Mammary epithelial cell (primary cell): ENCODE measurements at places on chromosomes 11 and 22.

- DNase-seq, result no peak
These were observed 126.1 kb upstream of the TEAD1 start for GRCh38 chr11:12547953-12548650.

- DNase-seq, result no peak
These were observed 43.5 kb upstream of the OR9Q1 start for GRCh38 chr11:57980201-57980600.

DNA sequence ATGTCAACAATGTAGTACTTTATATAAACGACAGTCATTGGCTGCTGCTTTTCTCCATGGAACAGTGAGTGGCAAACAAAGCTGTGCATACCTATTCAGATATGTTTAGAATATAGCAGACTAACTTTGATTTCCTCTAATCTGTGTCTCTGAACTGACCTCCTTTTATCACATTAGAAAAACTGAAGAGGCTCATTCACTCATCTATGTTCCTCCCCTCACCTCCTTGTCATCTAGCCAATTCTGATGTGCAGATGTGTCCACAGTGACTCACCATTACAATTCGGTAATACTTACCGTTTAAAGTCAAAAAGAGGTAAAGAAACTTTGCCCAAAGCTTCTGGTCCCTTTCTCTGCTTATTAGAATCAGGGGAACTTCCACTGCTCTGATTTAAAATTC lies 51.5 kb upstream of the RPS13 start:
- DNase-seq, result peak; percentile 3

- no peak for DNase-seq
These were observed 8.2 kb upstream of the PC start for GRCh38 chr11:66966351-66966750.

GRCh38 chr11:68436985-68437926 lies 23.3 kb upstream of the PPP6R3 start:
- DNase-seq, result peak; percentile 75

DNA sequence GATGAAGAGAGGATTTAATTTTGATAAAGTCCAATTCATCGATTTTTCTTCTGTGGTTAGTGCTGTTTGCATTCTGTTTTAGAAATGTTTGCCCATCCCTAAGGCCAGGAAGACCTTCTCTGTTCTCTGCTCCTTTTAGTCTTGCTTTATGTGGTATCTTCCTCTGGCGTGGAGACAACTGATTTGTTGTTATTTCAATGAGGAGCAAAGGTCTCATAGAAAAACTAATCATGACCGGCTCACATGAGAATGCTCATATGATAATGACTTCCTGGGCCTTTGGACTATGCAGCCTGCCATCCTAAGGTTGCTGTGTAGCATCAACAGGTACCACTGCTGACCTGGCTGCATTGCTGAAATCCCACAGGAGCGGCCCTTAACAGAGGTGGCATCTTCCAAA lies 19.8 kb downstream of the SCGB1A1 start:
- no peak for DNase-seq

GRCh38 chr11:69220561-69221051 lies 64.9 kb downstream of the SMIM38 start:
- DNase-seq, result no peak

DNA sequence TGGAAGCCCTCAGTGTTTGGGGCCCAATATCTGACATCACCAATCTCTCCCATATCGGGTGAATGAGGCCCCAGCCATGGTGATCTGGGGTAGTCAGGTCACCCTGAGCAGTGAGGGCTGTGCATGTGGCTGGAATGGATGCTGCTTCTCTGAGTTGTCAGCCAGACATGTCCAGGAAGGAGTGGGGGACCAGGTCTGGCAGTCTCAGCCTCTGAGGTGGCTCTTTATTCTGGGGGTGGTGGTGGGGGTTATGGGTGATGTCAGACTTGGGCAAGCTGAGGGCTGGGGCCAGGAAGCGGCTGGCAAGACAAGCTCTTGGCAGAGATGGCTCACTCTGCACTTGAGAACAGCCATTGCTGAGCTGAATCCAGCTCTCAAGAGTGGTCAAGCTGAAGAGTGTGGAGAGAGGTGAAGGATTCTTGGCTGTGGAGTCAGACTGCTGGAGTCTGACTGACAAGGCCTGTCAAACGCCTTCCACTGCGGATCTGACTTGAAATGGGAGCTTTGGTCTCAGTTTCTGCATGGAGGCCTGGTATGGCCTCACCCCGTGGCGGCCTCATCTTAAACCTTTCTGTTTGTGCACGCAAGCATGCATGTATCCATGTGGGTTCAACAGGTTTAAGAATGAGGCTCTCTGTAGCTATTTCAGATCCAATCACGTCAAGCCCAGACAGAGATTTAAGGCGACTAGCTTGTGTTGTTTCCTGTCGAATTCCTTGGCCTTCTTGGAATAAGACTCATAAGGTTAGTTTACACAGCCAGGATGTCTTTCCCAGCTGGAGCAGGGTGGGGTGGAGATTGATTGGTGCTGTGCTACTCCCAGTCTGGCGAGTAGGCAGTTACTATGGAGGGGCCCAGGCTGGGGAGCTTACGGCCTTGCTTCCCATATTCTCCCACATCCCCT lies 83.9 kb upstream of the TIMP3 start:
- no peak for DNase-seq

DNA sequence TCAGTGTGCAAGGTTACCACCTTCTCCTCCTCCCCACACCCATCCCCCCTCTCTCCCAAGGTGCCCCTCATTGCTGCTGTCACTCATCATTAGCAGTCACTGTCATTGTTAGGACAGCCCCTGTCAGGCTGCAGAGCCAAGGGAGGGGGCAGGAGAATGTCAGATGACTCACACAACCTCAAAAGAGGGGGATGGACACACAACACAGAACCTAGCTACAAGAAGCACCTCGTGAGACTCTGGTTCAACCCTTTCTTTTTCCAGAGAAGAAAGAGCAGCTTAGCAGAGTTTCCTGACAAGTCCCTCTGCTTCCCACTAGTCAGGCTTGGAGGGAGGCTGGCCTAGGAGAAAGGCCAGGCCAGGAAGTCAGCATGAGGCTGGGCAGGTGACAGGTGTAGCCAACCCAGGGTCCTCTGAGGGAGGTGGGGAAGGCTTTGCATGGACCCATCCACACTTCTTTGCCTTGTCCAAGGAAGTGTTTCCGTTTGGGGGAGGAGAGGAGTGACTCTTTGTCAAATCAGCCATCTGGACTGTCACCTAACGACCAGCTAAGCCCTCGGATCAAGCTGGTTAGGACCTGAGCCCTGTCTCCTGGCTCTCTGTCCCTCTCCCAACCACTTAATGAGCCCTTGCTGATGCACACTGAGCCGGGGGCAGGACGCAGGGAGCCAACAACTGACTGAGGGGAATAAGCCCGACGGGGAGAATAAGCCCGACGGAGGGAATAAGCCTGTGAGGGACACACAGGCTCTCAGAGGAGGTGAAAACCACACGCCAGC lies 18.3 kb downstream of the ADORA2A start:
- no peak for DNase-seq

- DNase-seq, result no peak
These were observed 119.9 kb downstream of the MIAT start for GRCh38 chr22:26777156-26777801.

DNA sequence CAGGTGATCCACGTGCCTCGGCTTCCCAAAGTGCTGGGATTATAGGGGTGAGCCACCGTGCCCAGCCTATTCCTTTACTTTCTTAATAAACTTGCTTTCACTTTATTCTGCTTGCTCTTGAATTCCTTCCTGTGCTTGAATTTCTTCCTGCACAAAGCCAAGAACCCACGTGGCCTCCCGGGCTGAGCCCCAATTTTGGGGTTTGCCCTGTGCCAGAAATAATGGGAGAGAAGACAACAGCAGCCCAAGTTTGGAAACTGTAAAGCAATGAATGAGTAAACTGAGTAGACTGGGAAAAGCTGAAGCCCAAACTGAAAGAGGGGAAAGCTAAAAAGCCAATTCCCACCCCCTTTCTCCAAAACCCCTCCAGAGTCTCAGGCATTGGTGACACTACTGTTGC lies 136.4 kb downstream of the NECTIN1 start:
- no peak for DNase-seq

DNA sequence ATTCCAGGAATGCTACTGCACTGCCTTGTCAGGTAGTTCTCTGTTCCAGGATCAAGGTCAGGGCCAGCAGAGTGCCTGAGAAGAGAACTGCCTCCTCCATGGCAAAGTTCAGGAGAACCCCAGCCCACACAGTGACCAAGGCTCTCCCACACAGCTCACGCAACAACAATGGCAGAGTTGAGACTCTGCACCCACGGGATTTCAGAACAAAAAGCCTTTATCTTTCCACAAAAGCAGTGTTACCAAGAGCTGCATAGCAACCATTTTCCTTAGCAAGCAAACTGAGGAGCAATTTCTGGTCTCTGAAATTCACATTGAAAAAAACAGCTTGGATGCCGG lies 11.1 kb downstream of the PLAAT3 start:
- DNase-seq, result no peak

DNA sequence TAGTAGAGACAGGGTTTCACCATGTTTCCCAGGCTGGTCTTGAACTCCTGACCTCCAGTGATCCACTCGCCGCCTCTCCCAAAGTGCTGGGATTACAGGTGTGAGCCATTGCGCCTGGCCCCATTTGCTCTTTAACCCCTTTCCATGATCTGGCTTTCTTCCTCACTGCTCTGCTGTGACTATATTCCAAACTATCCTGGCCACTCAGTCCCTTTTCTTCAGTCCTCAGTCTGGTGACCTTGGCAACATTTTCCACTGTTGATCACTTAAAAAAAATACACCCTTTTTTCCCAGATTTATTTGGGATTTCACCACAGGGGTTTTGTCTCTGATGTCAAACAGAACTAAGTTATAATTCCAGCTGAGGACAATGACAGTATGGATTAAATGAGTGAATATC lies 24.5 kb downstream of the MMP20 start:
- DNase-seq, result no peak

DNA sequence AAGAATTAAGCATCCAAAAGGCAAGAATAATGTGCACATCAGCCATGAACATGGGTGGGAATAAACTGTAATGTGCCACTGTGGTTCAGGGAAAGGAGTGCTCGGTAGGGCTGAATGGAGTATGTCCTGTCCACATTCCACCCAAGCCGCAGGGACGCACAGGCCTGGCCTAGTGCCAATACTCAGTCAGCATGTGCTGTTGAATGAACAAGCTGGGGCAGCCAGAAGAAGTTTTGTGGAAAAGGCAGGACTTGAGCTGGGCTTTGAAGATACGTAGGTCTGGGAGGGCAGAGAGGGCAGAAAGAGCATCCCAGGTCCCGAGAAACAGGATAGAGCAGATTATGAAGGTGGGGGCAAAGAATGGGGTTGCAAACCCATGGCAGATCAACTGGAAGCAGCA lies 60.0 kb upstream of the PLET1 start:
- DNase-seq, result peak; percentile 82

GRCh38 chr11:117382746-117383145 lies 55.1 kb downstream of the CEP164 start:
- DNase-seq, result no peak

- DNase-seq, result no peak
These were observed 63.0 kb downstream of the RELT start for GRCh38 chr11:73439002-73439843.

- no peak for DNase-seq
These were observed 33.2 kb downstream of the CSF2RB start for GRCh38 chr22:36946421-36947158.
